Stimulated activated CD4-positive, alpha-beta T cell treated with anti-CD3 and anti-CD28 coated beads, Interleukin-2, amount 100 ng/mL, for 24 hours (primary cell): ENCODE measurements at places on chromosomes 13 and 19.

GRCh38 chr19:4473763-4474513 is 1.8 kb downstream of the HDGFL2 start:
- no peak for DNase-seq

- DNase-seq: no peak
These were observed 82.0 kb downstream of the COL4A1 start for GRCh38 chr13:110225003-110225402.

- DNase-seq: no peak
These were observed 7.1 kb upstream of the ERVV-2 start for GRCh38 chr19:53037101-53038097.

DNA sequence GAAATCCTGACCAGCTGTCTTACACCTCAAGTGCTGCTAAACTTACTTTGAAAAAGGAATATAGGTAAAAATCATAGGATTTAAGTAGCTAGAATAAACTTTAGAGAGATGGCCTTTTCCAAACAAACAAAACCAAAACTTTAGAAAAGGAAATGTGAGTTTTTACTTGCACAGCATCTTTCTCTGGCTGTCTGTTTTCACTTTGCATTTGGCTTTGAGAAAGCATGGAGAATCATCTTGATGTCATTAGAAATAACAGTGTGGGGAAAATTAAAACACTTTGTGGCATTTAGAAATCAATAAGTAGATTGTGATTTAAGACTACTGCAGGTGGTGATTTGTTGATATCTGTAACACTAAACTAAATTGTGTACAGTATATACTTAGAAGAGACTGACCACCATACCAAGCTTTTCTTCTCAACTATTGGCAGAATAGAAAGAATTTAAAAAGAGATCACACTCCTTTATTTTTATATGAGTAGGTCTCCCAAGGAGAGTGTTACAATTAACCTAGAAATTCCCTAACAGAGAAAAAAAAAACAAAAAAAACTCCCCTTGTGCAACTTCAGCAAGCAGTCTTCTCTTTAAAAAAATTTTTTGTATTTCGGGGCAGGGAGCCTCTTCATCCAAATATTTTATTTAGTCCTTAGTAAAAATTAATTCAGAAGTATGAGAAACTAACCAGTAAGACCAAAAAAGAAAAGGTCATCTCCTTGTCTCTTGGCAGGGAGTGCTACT is 6.1 kb downstream of the WDFY2 start:
- DNase-seq: no peak
